Progenitor cell of endocrine pancreas (in vitro differentiated cells): ENCODE measurements at places on chromosomes 7 and 10. TPM values are rescaled to one million over a fixed set of nuclear protein-coding genes. Genes with fewer than 3 reads are reported as not detected.

GRCh38 chr10:398954-399353 is 263.7 kb downstream of the ZMYND11 start:
- H3K4me3 ChIP-seq = no peak overlapping the region
- peaks cover 10% of the 10 kb centered on the region for H3K4me1 ChIP-seq
- DNase-seq = no peak
- H3K27me3 ChIP-seq = no peaks in the 10 kb centered on the region

GRCh38 chr10:48684463-48684791 is 246 bp upstream of the WDFY4 start:
- H3K36me3 ChIP-seq = no peaks in the 10 kb centered on the region
- H3K27me3 ChIP-seq = no peaks in the 10 kb centered on the region
- H3K4me1 ChIP-seq = no peaks in the 10 kb centered on the region
- no peak overlapping the region for H3K4me3 ChIP-seq
- no peak overlapping the region for H3K27ac ChIP-seq
- DNase-seq = no peak

DNA sequence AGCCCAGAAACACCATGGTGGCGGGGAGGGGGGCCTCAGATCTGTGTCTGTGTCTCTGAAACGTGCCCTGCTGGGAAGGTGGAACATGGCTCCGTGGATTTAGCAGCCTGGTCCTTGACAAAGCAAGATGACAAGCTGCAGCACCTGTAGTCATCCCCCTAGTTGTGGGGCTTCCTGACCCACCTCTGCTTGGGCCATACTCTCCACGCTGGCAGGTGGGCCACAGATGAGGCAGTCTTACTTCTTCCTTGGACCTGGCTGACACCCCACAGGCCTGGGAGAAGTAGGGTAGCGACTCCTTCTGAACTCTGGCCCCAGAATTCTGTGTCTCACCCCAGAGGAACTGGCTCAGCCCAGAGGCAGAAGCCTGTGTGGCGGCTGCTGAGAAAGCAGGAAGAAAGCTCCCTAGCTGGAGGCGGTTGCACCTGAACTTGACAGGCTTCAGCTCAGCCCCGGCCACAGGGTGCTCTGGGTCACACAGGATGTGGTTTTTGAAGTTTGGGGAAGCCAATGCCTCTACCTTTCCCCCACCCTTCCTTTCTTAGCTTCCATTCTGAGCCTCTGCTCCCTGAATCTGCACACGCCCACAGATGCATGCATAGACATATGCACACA is 113.9 kb downstream of the ABLIM1 start:
- H3K27ac ChIP-seq = no peak overlapping the region
- no peak overlapping the region for H3K4me3 ChIP-seq
- no peak for DNase-seq
- peaks cover 4% of the 10 kb centered on the region for H3K27me3 ChIP-seq

GRCh38 chr10:35795131-35795824 is 153.2 kb upstream of the FZD8 start:
- H3K36me3 ChIP-seq = no peaks in the 10 kb centered on the region
- H3K4me3 ChIP-seq = no peak overlapping the region
- peaks cover 16% of the 10 kb centered on the region for H3K4me1 ChIP-seq
- no peak overlapping the region for H3K27ac ChIP-seq
- no peak for DNase-seq
- no peaks in the 10 kb centered on the region for H3K27me3 ChIP-seq

DNA sequence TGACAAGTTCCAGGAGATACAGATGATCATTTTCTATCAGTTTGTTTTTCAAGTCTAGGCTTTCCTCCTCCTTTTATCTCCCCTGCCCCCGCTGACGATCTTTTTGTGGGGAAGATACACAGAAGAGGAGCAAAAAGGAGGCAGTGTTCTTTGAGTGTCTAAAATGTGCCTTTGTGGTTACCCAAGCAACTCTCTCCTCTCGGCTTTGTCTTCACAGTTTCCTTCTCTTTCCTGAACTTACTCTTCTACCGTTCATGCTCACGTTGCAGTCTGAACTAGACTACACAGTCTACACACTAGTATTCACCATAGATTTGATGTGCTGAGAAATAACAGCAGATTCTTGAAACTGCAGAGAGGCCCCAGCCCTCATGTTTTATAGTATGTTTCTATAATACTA is 23.6 kb downstream of the CEP41 start:
- DNase-seq = no peak
- no peak overlapping the region for H3K27ac ChIP-seq
- no peak overlapping the region for H3K4me3 ChIP-seq
- peaks cover 3% of the 10 kb centered on the region for H3K36me3 ChIP-seq
- no peaks in the 10 kb centered on the region for H3K27me3 ChIP-seq

- H3K4me1 ChIP-seq = peaks cover 4% of the 10 kb centered on the region
- no peaks in the 10 kb centered on the region for H3K27me3 ChIP-seq
- no peaks in the 10 kb centered on the region for H3K36me3 ChIP-seq
- no peak overlapping the region for H3K27ac ChIP-seq
Measured at GRCh38 chr7:26910221-26910620, 45.8 kb upstream of the SKAP2 start.

DNA sequence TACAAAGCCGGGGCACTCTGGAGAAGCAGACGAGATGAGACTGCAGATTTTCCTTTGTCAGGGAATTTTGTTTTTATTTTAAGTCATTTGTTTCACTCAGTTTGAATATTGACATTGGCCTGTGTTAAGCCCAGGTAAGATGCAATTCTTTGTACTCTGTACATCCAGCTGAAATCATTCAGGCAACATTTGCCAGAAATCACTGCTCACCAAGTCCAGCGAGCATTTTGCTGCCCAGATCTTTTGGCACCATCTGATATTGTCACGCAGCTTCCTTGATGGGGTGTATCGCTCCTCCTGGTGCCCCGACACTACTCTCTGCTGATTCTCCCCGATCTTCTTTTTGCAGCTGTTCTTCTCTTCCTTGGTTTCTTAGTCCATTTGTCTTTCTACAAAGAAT is 261.7 kb downstream of the GALNT17 start:
- no peak for DNase-seq
- H3K4me3 ChIP-seq = no peak overlapping the region
- no peaks in the 10 kb centered on the region for H3K27me3 ChIP-seq
- H3K36me3 ChIP-seq = no peaks in the 10 kb centered on the region
- H3K4me1 ChIP-seq = no peaks in the 10 kb centered on the region
- H3K27ac ChIP-seq = no peak overlapping the region

DNA sequence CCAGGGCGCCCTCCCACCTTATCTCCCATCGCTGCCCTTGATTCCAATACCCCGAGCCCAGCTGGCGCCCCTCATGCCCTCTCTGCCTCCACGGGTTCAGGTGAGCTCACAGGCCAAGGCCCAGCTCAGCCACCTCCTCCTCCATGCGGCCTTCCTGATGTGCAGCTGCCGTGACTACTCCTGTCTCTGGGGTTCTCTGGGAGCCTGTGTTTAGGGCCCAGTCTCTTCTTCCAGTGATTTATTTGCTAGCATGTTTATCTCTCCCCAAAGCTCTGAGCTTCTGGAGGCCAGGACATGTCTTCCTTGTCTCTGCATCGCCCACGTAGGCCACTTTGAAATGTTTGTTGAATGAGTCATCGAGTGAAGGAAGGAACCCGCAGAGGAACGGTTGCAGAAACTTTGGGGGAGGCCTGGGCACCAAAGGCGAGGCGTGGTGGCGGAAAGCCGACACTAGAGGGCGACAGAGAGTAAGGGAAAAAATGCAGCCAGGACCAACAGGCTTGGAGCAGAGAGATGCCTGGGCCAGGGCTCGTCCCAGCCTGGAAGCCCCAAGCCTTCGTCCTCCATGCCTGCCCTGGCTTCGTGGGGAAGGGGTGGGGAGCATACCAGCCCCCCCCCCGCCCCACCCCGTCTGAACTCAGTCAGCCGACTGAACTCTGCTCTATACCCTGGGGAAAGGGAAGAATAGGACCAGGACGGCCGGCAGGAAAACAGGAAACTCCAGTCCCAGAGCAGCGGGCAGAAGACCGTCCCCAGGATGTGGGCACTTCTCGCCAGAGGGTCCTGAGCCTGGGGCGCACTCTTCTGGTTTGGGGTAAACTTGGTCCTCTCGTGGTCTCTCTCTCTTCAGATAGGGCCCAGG is 10.9 kb upstream of the HSPB1 start:
- peaks cover 19% of the 10 kb centered on the region for H3K27me3 ChIP-seq
- no peaks in the 10 kb centered on the region for H3K36me3 ChIP-seq
- peak overlapping the region; percentile 1 for H3K27ac ChIP-seq
- H3K4me1 ChIP-seq = peaks cover 14% of the 10 kb centered on the region
- H3K4me3 ChIP-seq = no peak overlapping the region
- DNase-seq = peak; percentile 86

DNA sequence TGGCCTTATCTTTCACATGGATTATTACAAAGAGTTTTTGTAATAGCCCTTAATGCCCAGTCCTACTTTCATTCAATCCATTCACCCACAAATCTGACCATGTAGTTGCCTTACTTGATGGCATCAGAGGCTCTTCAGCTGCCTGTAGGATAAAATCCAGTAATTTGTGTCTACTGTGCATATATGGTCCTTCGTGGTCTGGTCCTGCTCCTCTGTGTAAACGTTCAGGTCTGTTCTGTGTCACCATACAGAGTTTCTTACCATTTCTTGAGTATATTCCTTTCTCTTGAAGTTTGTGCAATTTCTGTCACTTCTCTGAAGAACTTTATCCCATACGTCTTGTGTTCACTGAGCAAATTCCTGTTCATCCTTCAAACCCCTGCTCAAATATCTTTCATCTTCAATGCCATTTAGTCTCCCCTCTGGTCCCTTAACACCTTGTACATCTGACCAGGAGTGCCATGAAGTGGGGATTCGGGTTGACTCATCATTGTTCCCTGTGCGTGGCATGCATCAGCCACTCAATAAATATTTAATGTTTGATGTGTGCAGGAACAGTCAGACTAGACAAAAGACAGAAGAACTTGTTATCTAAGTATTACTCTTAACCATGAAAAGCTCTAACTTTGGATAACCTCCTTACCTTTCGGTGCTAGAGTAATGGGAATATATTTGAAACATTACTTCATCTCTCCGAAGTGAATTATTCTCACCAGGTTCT is 98.6 kb upstream of the RPA3 start:
- no peak overlapping the region for H3K27ac ChIP-seq
- no peak for DNase-seq
- H3K36me3 ChIP-seq = peaks cover 8% of the 10 kb centered on the region
- H3K27me3 ChIP-seq = no peaks in the 10 kb centered on the region
- H3K4me3 ChIP-seq = no peak overlapping the region
- peaks cover 4% of the 10 kb centered on the region for H3K4me1 ChIP-seq

SLC13A1 gene
- total RNA-seq = not detected in 2 replicates

CADPS2 gene
- total RNA-seq = 4.3 and 6.1 TPM in 2 replicates

GRID1 gene
- 0.22 and 0.42 TPM in 2 replicates for total RNA-seq

MKRN1 gene
- total RNA-seq = 94.0 and 99.4 TPM in 2 replicates

ZNF727 gene
- not detected in 2 replicates for total RNA-seq

TMEM139 gene
- 4.7 and 5.1 TPM in 2 replicates for total RNA-seq

PON1 gene
- total RNA-seq = 0.91 and 2.3 TPM in 2 replicates

TMEM196 gene
- 0.55 and 0.69 TPM in 2 replicates for total RNA-seq
